Osteoblast (primary cell): ENCODE measurements at places on chromosomes 5 and 9. TPM values are rescaled to one million over a fixed set of nuclear protein-coding genes. Genes with fewer than 3 reads are reported as not detected.

GRCh38 chr5:42804717-42805339 lies 6.9 kb downstream of the SELENOP start:
- peaks cover 5% of the 10 kb centered on the region for H3K4me1 ChIP-seq
- no peaks in the 10 kb centered on the region for H3K27me3 ChIP-seq
- H3K4me3 ChIP-seq: no peak overlapping the region
- DNase-seq: no peak

ANKRD31 gene
- 0.29 and 0.36 TPM in 2 replicates for total RNA-seq

DNA sequence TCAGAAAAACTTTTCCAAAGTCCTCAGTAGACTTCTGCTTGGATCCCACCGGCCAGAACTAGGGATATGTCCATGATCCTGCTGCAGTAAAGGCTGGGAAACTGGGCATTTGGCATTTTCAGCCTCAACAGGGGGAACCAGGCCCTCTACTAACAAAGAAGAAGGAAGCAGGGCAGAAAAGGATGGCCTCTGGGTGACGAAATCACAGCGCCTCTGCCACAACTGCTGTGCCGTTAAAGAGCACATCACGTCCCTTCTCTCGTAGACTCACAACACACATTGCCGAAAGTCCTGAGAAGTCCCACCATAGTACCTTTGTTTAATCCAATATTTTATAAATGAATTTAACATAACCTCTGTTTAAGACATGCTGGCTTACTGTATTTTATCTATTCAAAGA lies 10.4 kb upstream of the AFAP1L1 start:
- no peaks in the 10 kb centered on the region for H3K36me3 ChIP-seq
- no peak for DNase-seq
- no peak overlapping the region for H3K27ac ChIP-seq
- H3K27me3 ChIP-seq: peaks cover 7% of the 10 kb centered on the region
- peaks cover 16% of the 10 kb centered on the region for H3K4me1 ChIP-seq

TAF1L gene
- total RNA-seq: not detected in 2 replicates

ZNF484 gene
- 13.0 and 14.4 TPM in 2 replicates for total RNA-seq

SLC2A8 gene
- 5.4 and 6.8 TPM in 2 replicates for total RNA-seq

- H3K27ac ChIP-seq: no peak overlapping the region
- peaks cover 27% of the 10 kb centered on the region for H3K4me1 ChIP-seq
- no peaks in the 10 kb centered on the region for H3K27me3 ChIP-seq
- H3K36me3 ChIP-seq: peaks cover 7% of the 10 kb centered on the region
These were observed 7.0 kb downstream of the ASS1 start for GRCh38 chr9:130451509-130452388.

DNA sequence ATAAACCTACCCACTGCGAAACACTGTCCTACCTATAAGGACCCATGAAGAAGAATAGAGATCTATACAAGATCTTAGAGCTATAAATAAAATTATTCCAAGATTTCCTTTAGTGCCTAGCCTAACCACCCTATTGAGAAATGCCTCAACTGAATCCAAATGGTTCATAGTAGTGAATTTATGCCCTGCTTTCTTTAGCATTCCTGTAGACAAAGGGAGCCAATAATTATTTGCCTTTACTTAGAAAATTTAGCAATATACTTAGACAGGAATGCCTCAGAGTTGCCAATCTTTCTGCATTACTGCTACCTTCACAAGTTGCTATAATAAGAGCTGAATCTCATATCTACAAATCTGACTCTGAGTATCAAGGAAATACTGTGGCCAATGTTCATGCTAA lies 62.6 kb downstream of the PUM3 start:
- no peaks in the 10 kb centered on the region for H3K27me3 ChIP-seq
- peaks cover 40% of the 10 kb centered on the region for H3K36me3 ChIP-seq
- DNase-seq: no peak
- H3K27ac ChIP-seq: peak overlapping the region; percentile 38

LCN1 gene
- not detected in 2 replicates for total RNA-seq

- H3K4me3 ChIP-seq: no peak overlapping the region
- no peak for DNase-seq
- H3K36me3 ChIP-seq: no peaks in the 10 kb centered on the region
- H3K27me3 ChIP-seq: peaks cover 4% of the 10 kb centered on the region
These were observed 344.2 kb downstream of the ADGRV1 start for GRCh38 chr5:90902651-90903386.

DNA sequence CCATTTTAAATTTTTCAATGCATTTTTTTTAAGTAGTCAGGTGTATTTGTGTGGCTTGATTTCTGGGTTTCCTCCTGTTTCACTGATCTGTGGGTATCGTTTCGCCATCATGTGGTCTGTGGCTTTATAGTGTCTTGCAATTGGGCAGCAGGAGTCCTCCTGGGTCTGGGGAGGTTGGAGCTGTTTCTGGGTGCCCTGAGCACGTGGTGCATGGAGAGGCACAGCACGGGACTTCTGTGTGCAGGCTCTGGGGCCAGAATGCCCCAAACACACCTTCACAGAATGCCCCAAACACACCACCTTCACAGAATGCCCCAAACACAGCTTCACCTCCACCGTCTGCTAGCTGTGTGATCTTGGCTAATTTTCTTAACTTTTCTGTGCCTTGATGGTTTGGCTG lies 82.6 kb upstream of the COL5A1 start:
- no peak overlapping the region for H3K4me3 ChIP-seq
- no peaks in the 10 kb centered on the region for H3K36me3 ChIP-seq
- H3K27me3 ChIP-seq: no peaks in the 10 kb centered on the region
- peaks cover 3% of the 10 kb centered on the region for H3K4me1 ChIP-seq
- no peak for DNase-seq
- no peak overlapping the region for H3K27ac ChIP-seq

- H3K4me1 ChIP-seq: no peaks in the 10 kb centered on the region
- no peak overlapping the region for H3K27ac ChIP-seq
- no peaks in the 10 kb centered on the region for H3K36me3 ChIP-seq
- no peak overlapping the region for H3K4me3 ChIP-seq
- H3K27me3 ChIP-seq: no peaks in the 10 kb centered on the region
- no peak for DNase-seq
These were observed 40.5 kb downstream of the MVB12B start for GRCh38 chr9:126367139-126367538.

SPEF2 gene
- total RNA-seq: 7.2 and 12.7 TPM in 2 replicates

C9orf153 gene
- total RNA-seq: under 0.01 and 0.59 TPM in 2 replicates

GRCh38 chr9:98080326-98080725 lies 23.8 kb downstream of the NANS start:
- H3K27me3 ChIP-seq: no peaks in the 10 kb centered on the region
- H3K36me3 ChIP-seq: peaks cover 58% of the 10 kb centered on the region
- H3K4me1 ChIP-seq: peaks cover 26% of the 10 kb centered on the region
- H3K4me3 ChIP-seq: no peak overlapping the region
- H3K27ac ChIP-seq: peak overlapping the region; percentile 19

FCN2 gene
- not detected in 2 replicates for total RNA-seq

PCDHB14 gene
- total RNA-seq: 2.7 and 2.9 TPM in 2 replicates

OTP gene
- total RNA-seq: under 0.01 TPM in 1 of 2 replicates, not detected in the other

TEK gene
- total RNA-seq: 4.1 and 8.3 TPM in 2 replicates

DNA sequence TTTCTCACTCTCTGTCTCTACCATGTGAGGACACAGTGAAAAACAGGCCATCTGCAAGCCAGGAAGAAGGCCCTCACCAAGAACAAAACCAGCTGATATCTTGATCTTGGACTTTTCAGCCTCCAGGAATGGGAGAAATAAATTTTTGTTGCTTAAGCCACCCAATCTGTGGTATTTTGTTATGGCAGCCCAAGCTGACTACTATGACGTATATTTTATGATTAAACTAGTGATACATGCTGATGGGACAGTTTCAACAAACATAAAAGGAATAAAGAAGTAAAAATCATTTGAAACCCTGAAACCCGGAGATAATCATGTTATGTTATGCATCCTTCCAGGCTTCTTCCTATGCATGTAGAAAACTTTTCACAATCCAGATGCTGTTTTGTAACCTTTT lies 71.5 kb upstream of the ERBIN start:
- H3K27ac ChIP-seq: peak overlapping the region; percentile 60
- DNase-seq: no peak
- H3K36me3 ChIP-seq: no peaks in the 10 kb centered on the region
- no peaks in the 10 kb centered on the region for H3K27me3 ChIP-seq

- no peaks in the 10 kb centered on the region for H3K36me3 ChIP-seq
- no peaks in the 10 kb centered on the region for H3K4me1 ChIP-seq
- no peaks in the 10 kb centered on the region for H3K27me3 ChIP-seq
These were observed 11.3 kb upstream of the RCL1 start for GRCh38 chr9:4781408-4781807.

DNA sequence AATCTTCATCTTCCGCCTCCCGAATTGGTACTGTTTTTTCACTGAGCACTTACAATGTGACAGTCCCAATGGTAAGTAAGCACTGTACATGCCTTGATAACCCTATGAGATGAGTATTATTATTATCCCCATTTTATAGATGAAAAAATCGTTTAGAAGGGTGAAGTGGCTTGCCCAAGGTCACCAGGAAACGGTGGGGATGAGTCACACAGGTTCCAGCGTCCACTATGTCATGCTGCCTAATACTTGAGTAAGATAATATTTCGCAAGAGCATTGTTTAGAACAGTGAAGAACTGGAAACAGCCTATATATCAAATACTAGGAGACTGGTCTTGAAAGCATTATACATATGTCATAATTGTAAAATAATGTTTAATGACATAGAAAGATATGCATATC lies 12.9 kb downstream of the HAND1 start:
- H3K36me3 ChIP-seq: no peaks in the 10 kb centered on the region
- DNase-seq: no peak
- no peak overlapping the region for H3K4me3 ChIP-seq
- no peaks in the 10 kb centered on the region for H3K4me1 ChIP-seq
- H3K27me3 ChIP-seq: peaks cover 10% of the 10 kb centered on the region

DNA sequence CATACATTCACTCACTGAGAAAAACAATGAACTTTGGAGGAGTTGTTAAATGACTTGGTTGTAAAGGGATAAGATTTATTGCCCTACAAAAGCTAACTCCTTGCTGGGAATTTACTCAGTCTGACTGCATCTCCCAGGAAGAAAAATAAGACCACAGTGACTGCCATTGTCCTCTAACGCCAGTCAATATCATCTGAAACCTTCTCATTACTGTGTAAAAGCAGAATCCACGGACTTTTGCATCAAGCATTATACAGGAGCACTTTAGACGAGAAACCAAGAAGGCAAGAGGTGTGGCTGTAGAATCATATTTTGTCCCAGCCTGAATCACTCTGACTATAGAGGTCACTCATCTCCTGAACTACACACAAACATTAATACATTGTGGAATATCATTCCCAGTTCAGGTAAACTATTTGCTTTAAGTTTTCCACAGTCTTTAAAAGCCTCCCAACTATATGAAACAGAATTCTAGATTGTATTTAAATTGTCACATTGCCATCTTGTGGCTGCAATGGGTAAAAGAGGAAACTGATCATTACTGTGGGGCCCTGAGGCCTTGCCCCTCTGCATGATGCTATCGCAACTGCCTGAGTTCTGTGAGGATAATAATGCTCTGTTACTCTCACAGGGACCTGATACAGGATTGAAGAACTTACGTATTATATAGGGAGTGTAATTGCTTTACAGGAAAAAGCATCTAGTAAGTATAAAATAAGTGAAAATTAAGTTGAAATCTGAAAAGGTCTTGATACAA lies 142.9 kb downstream of the SLCO4C1 start:
- no peaks in the 10 kb centered on the region for H3K4me1 ChIP-seq
- DNase-seq: no peak
- H3K27me3 ChIP-seq: no peaks in the 10 kb centered on the region
- H3K27ac ChIP-seq: no peak overlapping the region
- no peaks in the 10 kb centered on the region for H3K36me3 ChIP-seq

NUDT12 gene
- 14.7 and 16.3 TPM in 2 replicates for total RNA-seq

- peak; percentile 91 for DNase-seq
- peaks cover 3% of the 10 kb centered on the region for H3K36me3 ChIP-seq
- H3K27ac ChIP-seq: peak overlapping the region; percentile 97
These were observed 110.6 kb downstream of the PAM start for GRCh38 chr5:102865510-102866236.

PDCD1LG2 gene
- 4.7 and 5.3 TPM in 2 replicates for total RNA-seq

- H3K4me1 ChIP-seq: peaks cover 38% of the 10 kb centered on the region
- H3K4me3 ChIP-seq: no peak overlapping the region
- H3K27ac ChIP-seq: no peak overlapping the region
- no peaks in the 10 kb centered on the region for H3K36me3 ChIP-seq
- no peak for DNase-seq
- no peaks in the 10 kb centered on the region for H3K27me3 ChIP-seq
These were observed 171.7 kb downstream of the AUH start for GRCh38 chr9:91190062-91190461.

DNA sequence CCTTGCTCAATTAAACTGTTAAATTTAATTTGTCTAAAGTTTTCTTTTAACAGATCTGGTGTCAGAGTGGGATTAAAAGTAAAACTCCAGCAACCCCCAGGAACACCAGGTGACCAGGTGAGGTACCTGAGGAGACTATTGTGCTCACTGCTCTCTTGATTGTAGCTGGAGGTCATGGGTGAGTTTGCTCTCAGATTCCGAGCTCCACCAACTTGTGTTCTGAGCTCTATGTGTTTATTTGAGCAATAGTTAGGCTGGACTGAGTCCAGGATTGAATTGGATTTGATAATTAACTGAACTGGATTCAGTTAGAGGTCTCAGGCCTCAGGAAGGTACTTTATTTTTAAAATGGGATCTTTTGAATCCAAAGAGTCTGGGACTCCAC lies 17.9 kb upstream of the SCGB3A2 start:
- no peaks in the 10 kb centered on the region for H3K27me3 ChIP-seq
- H3K4me3 ChIP-seq: no peak overlapping the region

GRCh38 chr9:124839612-124840299 lies 13.5 kb upstream of the WDR38 start:
- DNase-seq: peak; percentile 92
- H3K36me3 ChIP-seq: no peaks in the 10 kb centered on the region
- no peaks in the 10 kb centered on the region for H3K27me3 ChIP-seq
- peaks cover 13% of the 10 kb centered on the region for H3K4me1 ChIP-seq
- no peak overlapping the region for H3K4me3 ChIP-seq

DNA sequence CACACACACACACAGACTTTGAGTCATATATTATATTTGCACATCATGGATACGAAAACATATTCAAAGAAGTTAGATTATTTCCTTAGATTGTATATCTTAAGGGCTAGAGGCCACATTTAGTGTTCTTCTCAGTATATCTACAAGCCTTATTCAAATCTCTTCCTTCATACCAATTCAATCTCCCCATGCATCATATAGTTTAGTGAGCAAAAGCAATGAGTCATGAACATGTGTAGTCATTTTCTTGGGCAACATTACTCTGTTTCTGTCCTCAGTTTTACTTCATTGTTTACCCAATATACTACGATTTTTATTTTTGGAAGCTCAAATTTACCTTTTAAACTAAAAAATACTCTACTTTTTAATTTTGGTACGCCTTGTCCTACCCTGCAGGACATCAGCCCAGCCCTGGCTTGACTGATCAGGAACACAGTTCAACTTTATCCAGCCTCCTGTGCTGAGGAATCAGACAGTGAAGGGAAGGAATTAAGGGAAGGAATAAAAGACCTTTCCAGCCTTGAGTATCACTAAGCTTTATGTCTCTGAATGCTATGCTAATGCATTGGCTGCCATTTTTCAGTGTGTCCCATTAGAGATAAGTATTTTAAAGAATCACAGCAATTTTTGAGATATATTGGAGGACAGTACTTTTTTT lies 101.7 kb upstream of the FST start:
- no peaks in the 10 kb centered on the region for H3K27me3 ChIP-seq
- H3K4me3 ChIP-seq: no peak overlapping the region
- DNase-seq: no peak
- H3K27ac ChIP-seq: peak overlapping the region; percentile 64

GRCh38 chr5:166163996-166164610 lies 2127.3 kb upstream of the WWC1 start:
- no peak overlapping the region for H3K27ac ChIP-seq
- no peak overlapping the region for H3K4me3 ChIP-seq
- H3K4me1 ChIP-seq: no peaks in the 10 kb centered on the region
- no peaks in the 10 kb centered on the region for H3K27me3 ChIP-seq
- no peak for DNase-seq
- H3K36me3 ChIP-seq: no peaks in the 10 kb centered on the region

ENTPD2 gene
- total RNA-seq: not detected in 2 replicates
